Fibroblast of pulmonary artery (primary cell): ENCODE measurements at places on chromosomes 16 and 17.

- no peak for DNase-seq
Observed at GRCh38 chr17:69284646-69285045, 42.3 kb downstream of the ABCA5 start.

DNA sequence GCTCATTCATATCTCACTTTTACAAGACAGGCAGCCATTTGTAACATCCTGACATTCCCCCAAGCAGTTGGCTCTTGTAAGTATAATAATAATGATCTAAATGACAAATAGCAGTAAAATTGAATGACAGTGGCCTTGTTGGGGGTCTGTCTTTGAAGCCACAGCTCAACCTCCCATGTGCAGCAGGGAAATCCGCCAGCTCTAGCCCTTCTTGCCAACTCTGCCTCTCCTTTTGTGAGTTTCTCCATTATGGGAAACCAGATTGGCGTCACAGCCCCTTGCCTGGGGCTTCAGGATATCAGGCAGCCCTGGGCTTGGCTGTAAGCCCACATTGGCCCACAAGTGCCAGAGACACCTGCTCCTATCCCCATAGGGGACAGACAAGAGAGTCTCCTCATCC, 70.4 kb upstream of the CACNG5 start:
- no peak for DNase-seq

DNA sequence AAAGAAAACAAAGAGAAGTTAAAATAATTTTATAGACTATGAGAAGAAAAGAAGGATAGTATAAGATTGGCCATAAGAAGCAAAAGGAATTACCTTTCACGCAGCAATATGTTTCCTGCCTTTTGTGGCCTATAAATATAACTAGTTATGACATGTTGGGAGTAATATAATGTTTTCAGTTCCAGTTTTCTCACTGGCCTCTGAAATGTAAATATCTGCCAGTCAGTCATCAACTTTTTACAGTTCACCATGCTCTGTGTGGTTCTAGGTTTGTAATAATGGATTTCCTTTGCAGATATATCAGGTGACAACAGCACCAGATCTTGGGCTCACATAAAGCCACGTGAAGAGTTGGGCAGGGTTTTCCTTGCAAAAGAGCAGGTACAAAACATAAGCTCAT, 94.3 kb downstream of the ABCA8 start:
- no peak for DNase-seq

- DNase-seq, result no peak
Observed at GRCh38 chr17:4968486-4969046, 949 bp upstream of the SPAG7 start.

- DNase-seq, result no peak
Observed at GRCh38 chr17:39283896-39284295, 58.2 kb upstream of the STAC2 start.

GRCh38 chr17:49989518-49989880, 5.5 kb downstream of the DLX3 start:
- no peak for DNase-seq
